ENCODE measurements at places on chromosomes 6 and 20.

DNA sequence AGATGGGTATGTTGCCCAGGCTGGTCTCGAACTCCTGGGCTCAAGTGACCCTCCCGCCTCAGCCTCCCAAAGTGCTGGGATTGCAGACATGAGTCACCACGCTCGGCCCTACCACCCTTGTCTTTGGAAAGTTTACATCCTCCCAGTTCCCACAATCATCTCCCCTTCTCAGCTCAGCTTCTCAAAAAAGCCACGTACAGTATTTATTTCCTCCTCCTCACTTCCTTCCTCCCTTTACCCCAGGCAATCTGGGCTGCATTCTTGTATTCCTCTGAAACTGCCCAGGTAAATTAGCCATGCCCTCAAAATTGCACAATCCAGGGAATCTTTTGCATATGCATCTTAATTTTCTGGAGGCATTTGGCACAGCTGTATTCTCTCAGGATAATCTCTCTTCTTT, 7.4 kb upstream of the SLC23A2 start:
- DNase-seq = no peak

DNA sequence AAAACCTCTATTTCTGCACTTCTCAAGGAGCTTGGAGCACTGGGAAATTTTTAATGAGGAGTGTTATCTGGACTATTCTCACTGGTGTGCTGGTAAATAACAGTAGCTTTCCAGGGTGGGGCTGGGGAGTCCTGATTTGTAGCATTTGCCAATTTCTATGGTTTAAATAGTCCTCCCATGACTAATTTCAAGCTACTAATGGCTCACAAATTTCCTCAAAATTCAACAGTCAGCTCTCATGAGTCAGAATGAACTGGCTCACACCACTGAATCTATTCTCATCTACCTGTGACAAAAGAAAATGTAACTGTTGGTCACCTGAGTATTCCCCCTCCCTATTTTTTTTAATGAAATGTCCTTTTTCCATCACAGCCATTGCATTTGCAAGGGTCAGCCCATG, 449.6 kb downstream of the KIF16B start:
- DNase-seq = no peak

GRCh38 chr6:7236306-7237209, 76.4 kb downstream of the SSR1 start:
- DNase-seq = no peak

DNA sequence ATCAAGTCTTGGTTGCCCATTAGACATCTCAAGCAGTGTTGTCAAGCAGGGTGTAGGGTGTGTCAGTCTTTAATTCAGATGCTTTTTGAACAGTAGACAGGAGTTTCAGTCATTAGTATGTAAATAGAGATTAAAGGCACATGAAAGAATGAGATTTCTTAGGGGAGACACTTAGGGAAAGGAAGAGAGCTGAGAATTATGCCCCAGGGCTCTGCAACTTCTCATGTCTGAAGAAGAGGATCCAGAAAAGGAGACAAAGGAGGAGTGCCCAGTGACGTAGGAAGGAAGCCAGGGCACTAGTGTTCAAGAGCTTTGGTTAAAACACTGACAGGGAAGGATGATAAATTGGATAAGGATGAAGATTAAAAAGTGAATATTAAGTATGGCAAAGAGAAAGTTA, 569.7 kb downstream of the NKAIN2 start:
- no peak for DNase-seq

- DNase-seq = no peak
Measured at GRCh38 chr6:150310539-150310938, 58.3 kb upstream of the IYD start.

DNA sequence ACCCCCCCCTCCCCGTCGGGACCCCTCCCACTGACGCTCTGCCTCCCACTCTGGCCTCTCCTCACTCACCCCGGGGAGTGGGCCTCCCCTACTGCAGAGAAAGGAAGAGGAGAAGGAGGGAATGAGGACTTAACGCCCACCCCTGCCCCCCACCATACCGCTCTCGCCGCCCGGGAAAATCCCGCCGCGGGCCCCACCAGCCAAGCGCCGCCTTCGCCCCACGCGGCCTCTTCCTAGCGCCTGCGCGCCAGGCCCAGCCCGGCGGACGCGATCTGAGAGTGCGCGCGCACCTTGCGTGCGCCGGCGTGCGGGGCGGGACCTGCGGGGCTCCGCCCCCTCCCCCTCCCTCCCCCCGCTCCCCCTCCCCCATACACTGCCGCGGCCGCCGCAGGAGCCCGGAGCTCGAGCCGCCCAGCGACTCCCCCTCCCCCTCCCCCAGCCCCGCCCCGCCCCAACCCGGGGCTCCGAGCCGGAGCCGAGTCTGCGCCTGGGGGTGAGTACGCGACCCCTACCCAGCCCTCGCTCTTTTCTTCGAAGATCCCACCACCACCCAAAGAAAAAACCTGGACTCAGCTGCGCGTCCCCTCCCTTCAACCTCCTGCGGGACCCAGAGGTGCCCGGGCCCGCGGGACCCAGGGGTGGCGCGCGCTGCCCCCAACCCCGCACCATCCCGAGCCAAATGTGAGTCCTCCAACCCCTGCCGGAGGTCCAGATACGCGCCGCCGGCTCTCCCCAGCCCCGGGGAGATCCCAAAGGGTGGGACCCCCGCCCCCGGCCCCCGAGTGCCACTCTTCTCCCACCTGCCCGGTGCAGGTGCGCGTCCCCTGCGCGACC, at the start of the genes MRPL14 and TMEM63B:
Gene MRPL14 (minus strand): TSS at position 267 of the 834 bp plus-strand sequence. CDS start 10,841 bp downstream, outside the sequence.
Gene TMEM63B (plus strand): TSS at position 369 of the 834 bp plus-strand sequence. CDS start 7,031 bp downstream, outside the sequence.
- DNase-seq = peak; percentile 78

DNA sequence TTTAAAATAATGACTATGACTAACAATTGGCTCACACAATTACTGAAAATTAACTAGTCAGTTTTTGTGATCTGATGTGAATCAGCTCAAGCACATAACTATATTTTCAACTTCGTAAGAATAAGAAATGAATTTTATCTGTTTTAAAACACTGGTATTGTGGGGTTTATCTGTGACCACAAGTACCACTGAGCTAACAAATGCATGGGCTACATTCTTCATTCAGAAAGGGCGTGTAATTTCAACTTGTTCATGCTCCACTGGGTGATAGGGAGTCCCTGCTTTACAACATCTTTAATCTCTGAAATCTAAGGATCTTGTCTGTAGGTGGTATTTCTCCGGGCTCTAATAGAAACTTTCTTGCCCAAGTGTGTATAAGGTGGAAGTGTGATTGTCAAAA, 1311.5 kb upstream of the GJE1 start:
- no peak for DNase-seq

- no peak for DNase-seq
Measured at GRCh38 chr6:40623178-40623577, 36.0 kb upstream of the LRFN2 start.

GRCh38 chr6:131132360-131132759, 2.9 kb upstream of the AKAP7 start:
- no peak for DNase-seq

DNA sequence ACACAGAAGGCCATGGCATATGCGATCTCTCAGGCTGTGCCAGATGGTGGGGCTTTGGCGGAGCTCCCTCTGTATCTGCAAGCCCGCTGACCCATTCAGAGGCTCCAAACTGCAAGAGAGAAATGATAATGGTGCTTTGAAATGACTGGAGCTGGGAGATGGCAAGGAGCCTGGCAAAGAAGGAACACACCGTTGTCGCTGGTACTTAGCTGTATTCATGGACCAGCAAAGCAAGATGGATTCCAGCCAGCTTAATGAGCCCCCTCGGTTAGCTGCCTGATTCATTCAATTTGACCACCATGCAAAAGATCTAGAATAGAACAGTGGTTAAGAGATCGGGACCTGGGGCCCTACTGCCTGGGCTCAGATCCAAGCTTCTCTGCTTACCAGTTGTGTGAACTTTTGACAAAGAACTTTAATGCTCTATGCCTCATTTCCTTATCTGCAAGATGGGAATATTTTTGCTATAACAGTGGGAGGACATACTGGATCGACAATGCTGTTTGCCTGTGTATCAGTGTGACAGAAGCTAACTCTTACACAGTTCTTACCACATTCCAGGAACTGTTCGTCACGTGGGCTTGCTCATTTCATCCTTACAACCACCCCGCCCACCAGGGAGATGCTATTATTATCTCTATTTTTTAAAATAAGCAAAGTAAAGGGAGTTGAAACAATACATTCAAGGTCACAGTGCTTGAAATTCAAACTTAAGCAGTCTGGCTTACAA, 317.8 kb upstream of the SULF2 start:
- DNase-seq = peak; percentile 3

- DNase-seq = no peak
Measured at GRCh38 chr6:119379809-119380208, 30.2 kb upstream of the MAN1A1 start.

- DNase-seq = no peak
Measured at GRCh38 chr20:34791289-34792020, 34.0 kb downstream of the NCOA6 start.

- no peak for DNase-seq
Measured at GRCh38 chr20:23404196-23404595, 17.1 kb downstream of the NAPB start.

GRCh38 chr6:80022803-80023202, 18.4 kb downstream of the TTK start:
- no peak for DNase-seq
